GM03348 (cell line): ENCODE measurements at places on chromosomes 11 and 22.

DNA sequence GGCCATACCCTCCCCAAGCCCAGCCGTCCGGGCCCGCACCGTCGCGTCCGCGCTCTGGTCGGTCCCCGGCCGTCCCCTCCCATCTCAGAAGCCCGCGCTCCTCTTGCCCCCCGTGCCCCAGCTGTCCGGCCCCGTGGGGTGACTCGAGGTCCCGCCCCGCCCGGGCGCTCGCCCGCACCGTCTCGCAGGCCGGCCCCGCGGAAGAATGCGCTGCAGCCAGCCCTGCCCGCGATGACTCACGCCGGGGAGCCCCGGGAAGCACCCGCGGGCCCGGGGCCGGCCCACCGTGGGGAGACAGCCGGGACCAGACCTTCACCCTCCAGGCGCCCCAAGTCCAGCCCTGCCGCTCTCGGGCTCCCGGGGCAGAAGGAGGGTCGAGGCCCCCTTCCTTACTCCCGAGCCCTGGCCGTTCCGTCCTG is 320 bp upstream of the PHLDA2 start:
- peak; percentile 94 for DNase-seq

DNA sequence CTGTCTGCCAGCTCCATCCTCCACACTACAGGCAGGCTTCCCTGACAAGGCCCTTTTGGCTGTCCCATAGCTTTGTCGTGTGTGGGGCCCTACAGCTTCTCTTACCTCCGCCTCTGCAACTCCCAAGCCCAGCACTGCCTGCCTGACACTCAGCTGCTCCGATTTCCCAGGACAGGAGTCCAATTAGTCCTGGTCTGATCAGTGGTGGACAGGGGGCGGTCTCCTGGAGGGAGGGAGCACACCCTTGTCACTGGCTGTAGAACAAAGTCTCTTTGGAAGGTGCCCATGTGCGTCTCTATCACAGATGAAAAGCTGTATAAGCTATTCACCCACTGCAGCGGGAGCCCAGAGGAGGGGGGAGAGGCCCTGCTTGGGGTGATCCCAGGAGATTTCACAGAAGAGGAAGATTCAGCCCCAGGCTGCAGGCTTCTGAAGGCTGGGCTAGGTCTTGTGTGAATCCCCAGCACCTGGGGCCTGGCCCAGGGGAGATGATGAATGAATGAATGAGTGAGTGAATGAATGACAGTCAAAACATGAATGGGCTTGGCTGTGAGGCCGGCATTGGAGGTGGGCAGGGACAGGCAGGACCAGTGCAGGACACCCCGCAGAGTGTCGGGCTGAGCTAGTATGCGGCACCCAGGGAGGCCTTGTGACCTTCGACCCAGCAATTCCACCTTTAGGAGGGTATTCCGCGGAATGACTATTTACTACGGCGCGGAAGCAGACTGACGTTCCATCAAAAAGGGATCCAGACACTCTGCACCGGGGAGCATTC is 142.4 kb downstream of the CACNA1I start:
- DNase-seq = no peak

GRCh38 chr11:33924341-33924740 is 32.5 kb upstream of the LMO2 start:
- no peak for DNase-seq

DNA sequence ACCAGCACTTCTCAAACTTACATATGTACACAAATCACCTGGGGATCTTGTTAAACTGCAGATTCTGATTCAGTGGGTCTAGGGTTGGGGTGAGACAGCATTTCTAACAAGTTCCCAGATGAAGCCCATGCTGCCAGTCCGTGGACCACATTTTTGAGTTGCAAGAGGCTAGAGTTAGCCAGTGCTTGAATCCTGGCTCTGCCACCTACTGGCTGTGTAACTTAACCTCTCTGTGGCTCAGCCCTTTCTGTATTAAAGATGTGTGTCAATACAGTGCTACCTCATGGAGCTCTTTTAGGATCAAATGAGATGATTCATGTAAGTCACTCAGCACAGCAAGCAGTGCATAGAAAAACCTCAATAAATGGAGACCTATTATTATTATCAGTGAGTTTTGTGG is 90.2 kb upstream of the ISX start:
- no peak for DNase-seq

GRCh38 chr11:47495856-47496217 is 46.9 kb upstream of the RAPSN start:
- DNase-seq = peak; percentile 31

DNA sequence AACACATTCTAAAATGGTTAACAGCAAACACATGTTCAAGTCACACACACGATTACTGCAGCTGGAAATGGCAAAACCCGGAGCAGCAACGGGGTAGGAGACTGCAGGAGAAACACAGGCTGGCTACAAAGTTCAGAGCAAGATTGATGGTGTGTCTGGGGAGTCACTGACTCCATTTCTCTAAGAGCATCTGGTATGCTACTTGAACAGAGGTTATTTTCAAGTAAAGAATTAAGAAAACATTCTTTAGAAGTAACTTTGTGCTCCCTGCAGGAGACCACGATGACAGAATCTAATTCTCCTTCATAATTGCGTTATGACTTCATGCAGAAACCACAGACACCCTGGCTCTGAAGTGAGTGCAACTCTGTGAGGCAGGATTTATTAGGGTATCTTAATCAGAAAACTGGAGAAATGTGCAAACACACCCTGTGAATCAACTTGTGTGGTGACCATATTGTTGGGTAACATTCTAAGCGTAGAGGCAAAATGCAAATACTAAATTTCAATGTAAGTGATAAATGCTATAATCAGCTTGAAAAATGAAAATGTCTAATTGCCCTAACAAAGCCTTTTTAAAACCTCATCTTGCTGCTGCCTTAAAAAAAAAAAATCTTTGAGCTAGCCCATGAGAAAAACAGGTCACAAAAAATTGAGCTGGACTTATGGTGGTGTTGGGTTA is 303.0 kb downstream of the CADM1 start:
- DNase-seq = no peak

DNA sequence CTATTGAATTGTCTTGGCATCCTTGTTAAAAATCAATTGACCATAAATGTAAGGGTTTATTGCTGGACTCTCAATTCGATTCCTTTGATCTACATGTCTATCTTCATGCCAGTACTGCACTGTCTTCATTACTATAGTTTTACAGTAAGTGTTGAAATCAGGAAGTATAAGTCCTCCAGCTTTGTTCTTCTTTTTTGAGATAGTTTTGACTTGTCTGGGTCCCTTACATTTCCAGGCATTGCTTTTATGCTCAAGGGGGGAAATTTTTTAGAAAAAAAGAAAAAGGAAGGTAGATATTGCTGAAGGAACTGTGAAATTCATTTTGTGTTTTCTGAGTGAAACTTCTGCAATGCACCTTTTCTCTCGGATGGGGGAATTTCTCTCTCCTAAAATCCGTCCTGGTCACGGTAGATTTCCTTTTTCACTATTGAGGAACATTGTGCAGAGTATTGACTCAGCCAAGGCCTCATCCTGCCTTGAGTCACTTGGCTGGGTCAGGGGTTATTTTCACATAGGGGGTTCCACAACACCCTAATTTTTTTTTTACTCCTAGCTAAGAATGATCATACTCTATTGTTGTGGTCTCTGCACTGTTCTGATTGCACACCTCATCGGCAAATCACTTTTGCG is 2.8 kb upstream of the ACER3 start:
- no peak for DNase-seq

GRCh38 chr11:87097582-87097981 is 59.8 kb downstream of the TMEM135 start:
- peak; percentile 33 for DNase-seq

- peak; percentile 29 for DNase-seq
Measured at GRCh38 chr11:47551086-47551485, 1.8 kb downstream of the CELF1 start.

DNA sequence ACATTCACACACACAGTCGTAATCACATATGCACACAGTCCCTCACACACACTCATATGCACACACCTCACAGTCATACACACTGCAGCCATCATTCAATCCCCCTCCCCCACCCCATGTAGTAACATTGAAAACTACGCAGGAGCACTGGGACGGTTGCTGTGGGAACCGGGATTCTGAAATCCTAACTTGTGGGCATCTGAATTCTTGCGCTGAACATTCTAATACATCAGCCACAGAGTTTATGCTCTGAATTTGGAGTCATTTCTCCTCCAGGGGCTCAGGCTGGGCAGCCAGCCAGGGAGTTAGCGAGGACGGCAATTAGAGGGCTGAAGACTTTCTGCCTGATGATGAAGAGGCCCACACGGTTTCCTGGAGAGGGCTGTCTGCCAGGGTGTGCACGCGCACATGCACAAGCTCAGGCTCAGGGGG is 32.7 kb downstream of the CD6 start:
- no peak for DNase-seq

DNA sequence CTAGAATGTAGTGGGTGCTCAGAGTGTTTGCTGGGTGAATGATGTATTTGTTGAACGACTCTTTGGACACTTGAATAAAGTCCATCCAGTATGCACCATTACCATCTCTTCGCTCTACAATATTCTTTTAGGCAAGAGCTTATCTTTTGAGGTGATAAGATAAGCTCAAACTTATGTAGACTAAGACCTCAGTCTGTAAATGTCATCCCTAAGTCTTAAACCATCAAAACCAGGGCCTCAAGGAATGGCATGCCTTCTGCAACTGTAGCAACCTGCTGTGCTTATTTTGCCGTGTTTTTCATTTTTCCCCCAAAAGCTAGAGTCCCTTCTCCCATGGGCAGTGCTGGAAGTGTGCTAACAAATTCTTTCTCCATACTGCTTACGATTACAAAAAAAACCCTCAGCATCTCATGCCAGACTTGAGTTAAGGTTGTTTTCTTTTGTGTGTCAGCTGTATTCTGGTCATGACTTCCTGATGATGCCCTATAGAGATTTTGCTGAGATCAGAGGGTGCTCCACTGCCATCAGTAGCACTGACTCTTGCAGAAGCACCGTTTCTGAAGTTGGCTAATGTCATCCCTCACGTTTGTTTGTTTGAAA is 27.8 kb downstream of the LIMK2 start:
- no peak for DNase-seq

DNA sequence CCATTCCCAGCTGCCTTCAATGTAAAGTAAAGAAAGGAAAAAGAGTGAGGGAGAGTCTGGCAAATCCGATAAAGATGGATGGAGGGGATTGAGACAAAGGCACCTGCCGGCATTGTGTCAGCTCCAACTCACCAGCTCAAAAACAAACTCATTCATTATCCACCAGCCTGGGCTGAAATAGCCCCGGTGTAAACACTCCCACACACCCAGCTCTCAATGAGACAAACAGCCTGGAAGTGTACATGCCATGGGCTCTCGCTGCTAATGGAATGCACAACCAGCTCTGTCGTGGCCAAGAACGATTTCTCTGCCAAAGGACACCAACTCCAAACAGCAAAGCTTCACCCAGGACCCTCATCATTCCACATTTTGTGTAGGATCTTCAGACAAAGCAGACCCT is 89.3 kb upstream of the OPCML start:
- no peak for DNase-seq

DNA sequence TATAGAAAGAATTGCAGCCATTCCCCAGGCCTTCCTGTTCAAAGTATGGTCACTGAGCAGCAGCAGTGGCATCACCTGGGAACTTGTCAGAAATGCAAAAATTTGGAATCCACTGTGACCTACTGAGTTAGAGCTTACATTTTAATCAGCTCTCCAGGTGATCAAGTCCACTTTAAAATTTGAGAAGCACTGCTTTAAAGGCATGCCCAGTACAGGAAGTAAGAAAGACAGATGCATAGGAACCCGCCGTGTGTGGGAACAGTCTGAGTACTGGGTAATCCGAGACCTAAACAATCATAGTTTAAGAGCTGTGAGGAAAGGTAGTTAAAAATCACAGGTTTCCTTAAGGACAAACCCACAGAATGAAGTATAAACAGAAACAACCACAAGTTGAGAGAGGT is 462.4 kb downstream of the RAB38 start:
- no peak for DNase-seq

- no peak for DNase-seq
Measured at GRCh38 chr11:66749091-66749490, 20.1 kb upstream of the SPTBN2 start.

- peak; percentile 70 for DNase-seq
Measured at GRCh38 chr22:36911887-36912661, 1.4 kb upstream of the CSF2RB start.

GRCh38 chr11:95379479-95379878 is 148.5 kb upstream of the SESN3 start:
- no peak for DNase-seq

GRCh38 chr22:48829908-48830307 is 997.8 kb downstream of the BRD1 start:
- no peak for DNase-seq

DNA sequence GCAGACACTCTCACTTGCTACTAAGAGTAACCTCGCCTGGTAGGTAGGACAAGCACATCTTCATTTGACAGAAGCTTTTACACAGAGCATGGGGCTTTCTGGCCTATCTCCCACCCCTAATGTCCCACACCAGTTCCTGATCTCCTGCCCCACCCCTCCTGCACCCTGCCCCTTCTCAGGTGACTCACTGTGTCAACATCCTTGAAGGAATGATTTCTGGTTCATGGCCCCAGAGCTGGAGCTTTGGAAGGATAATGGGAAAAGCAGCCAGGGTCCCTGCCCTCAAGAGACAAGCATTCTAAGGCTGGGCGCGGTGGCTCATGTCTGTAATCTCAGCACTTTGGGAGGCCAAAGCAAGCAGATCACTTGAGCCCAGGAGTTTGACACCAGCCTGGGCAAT is 47.2 kb downstream of the LRFN4 start:
- DNase-seq = no peak

DNA sequence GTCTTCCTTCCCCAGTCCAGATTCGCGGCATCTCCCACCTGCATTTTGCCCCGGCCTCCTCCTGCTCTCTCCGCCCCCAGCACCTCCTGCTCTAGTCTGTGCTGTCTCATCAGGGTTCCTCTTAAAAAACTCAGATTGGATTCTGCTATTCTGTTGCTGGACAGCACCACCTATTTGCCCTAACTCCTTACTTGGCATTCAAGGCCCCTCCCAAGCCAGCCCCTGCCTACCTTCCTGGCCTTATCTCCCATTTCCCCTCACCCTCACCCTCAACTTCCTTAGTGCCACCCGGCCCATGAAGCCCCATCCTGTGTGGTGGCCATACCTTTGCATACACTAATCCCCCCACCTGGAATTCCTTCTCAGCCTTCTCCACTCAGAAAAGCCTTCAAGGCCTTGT is 59.9 kb upstream of the PRDM11 start:
- DNase-seq = no peak

GRCh38 chr11:120547811-120548681 is 36.5 kb downstream of the GRIK4 start:
- DNase-seq = peak; percentile 96

DNA sequence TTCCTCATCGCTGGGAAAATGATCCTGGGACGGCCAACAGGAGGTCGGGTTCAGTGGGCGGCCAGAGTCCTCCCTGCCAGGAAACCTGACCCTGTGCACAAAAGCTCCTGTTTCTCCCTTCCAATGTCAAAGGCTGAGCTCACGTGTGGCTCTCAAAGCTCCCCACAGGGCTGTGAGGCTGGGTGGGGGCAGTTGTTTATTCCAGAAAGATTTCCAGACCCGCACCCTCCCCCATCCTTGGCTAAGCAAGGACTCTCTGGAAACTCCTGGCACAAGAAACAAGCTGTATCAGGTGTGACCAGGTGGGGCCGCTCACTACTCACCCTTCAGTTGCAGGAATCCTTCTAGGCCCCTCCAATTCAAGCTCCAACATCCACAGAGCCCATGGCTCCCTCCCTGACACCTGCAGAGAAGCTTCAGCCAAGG is 131.9 kb downstream of the SHANK2 start:
- no peak for DNase-seq

- no peak for DNase-seq
Measured at GRCh38 chr11:33443684-33444083, 186.5 kb downstream of the HIPK3 start.
